Aorta (tissue), 5 donors: ENCODE measurements at places on chromosomes 12 and 14.

DNA sequence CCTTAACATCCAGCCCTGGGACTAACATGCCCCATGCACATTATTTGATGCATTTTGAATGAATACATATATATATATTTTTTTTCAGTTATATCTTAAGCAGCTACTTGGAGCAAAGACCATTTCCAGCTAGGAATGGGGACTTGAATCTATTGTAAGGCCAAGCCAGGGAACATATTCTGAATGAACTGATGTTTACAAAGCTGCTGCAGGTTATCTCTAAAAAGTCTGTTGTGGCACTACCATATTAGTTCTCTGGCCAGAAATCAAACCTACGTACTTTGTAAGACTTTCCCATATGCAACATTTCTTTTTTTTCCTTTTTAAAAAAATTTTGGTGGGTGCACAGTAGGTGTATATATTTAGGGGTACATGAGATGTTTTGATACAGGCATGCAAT, 43.4 kb downstream of the PELI2 start:
- no peaks in the 10 kb centered on the region for H3K4me1 ChIP-seq
- no peak overlapping the region for H3K4me3 ChIP-seq
- H3K27me3 ChIP-seq: no peaks in the 10 kb centered on the region
- no peaks in the 10 kb centered on the region for H3K36me3 ChIP-seq

DNA sequence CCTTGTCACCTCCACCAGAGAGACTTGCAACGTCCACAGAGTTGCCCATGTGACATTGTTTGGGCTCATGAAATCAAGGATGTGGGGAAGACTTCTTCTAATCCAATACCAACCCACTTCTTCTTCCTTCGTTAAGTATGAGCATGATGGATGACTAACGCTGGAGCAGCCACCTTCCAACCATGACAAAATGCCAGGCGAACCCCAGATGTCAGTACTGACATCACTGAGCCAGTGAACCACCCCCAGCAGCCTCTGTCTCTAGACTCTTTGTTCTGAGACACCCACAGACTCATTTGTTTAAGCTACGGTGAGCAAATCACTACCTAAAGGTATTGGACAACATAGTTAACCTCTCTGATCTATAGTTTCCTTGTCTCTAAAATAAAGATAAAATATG, 123.7 kb downstream of the GRIN2B start:
- H3K36me3 ChIP-seq: no peaks in the 10 kb centered on the region
- no peaks in the 10 kb centered on the region for H3K4me1 ChIP-seq
- no peak overlapping the region for H3K4me3 ChIP-seq
- H3K27me3 ChIP-seq: peaks cover 1% of the 10 kb centered on the region

GRCh38 chr12:15708396-15709076, 80.7 kb downstream of the EPS8 start:
- no peaks in the 10 kb centered on the region for H3K27me3 ChIP-seq
- peaks cover 6% of the 10 kb centered on the region for H3K4me1 ChIP-seq
- no peak overlapping the region for H3K4me3 ChIP-seq
- no peak overlapping the region for H3K27ac ChIP-seq
- H3K36me3 ChIP-seq: no peaks in the 10 kb centered on the region

DNA sequence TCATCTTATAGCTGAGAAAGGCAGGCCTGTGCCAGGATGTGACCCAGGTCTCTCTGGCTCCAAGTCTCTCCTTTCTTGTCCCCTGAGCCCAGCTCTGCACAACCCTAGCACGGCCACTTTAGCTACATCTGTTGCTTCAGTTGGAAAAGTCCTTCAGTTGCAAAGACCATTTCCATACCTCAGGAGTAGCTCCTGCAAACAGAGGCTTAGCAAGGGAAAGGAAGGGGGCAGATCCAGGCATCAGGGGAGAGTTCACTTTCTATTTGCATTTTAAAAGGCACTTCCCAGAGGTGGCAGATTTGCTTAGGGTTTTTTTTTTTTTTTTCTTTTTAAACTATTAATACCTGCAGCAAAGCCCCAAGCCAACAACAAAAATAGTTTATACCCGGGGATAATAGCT, 3.0 kb upstream of the PITPNM2 start:
- no peak for DNase-seq
- H3K27ac ChIP-seq: no peak overlapping the region
- H3K4me1 ChIP-seq: no peaks in the 10 kb centered on the region
- H3K4me3 ChIP-seq: no peak overlapping the region

DNA sequence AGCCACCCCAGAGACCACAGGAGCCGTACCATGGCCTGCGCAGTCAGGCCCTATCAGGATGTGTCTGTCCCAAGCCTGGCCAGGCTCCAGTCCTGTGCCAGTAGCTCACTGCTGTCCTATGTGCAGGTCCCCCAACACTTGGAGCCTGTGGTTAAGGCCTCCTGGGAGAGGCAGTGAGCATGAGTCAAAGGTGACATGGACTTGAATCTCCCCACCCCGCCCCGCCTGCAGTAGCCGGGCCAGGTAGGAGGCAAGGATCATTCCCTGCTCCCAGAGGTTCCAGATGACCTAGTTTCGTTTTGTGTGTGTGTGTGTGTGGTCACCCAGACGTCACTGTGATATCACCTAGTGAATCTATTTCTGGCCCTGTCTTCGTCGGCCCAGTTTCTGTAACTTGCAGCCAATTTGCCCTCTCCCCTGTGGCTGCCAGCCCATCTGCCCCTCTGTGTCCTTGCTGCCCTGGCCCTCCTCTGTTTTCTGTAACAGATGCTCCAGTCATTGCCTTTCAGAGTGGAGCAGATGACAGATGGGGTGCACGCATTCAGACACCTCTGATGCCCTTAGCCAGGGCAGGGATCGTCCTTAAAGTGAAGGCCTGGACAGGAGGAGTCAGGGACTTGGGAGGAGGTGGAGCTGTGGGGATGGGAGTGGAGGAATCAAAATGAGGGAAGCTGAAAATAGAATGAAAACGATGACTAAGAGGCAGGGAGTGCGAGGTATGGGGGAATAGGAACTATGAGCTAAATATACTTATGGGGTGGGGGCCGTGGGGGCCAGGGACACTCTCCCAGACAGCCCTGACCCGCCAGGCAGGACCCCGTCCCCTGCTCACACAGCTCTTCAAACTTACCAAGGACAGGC, 37.4 kb downstream of the SLC6A12 start:
- no peak for DNase-seq
- H3K4me1 ChIP-seq: no peaks in the 10 kb centered on the region
- no peaks in the 10 kb centered on the region for H3K27me3 ChIP-seq
- no peaks in the 10 kb centered on the region for H3K36me3 ChIP-seq
- H3K4me3 ChIP-seq: no peak overlapping the region

DNA sequence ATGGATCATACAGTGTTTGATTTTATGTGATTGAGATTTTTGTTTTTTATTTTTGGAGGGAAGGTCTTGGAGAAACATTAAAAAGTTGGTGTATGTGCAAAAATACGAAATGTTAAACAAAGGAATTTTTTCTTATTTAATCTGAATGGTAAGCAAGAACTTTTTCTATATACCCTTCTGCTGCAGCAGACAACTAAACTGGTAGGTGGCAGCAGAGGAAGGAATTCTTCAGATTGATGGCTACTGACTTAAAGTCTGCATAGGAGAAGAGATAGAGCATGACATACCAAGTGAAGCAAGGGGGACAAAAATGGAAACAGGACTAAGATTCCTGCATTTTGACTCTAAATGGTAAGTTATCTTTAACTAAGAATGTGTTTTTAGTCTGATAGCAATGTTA, 42.0 kb upstream of the A2ML1 start:
- H3K27me3 ChIP-seq: no peaks in the 10 kb centered on the region
- no peaks in the 10 kb centered on the region for H3K4me1 ChIP-seq
- no peak overlapping the region for H3K4me3 ChIP-seq

DNA sequence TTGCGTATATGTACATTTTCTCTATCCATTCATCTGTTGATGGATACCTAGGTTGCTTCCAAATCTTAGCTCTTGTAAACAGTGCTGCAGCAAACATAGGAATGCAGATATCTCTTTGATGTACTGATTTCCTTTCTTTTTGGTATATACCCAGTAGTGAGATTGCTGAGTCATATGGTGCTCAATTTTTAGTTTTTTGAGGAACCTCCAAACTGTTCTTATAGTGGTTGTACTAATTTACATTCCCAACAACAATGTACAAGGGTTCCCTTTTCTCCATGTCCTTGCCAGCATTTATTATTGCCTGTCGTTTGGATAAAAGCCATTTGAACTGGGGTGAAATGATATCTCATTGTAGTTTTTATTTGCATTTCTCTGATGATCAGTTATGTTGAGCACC, 44.3 kb downstream of the PELI2 start:
- no peaks in the 10 kb centered on the region for H3K36me3 ChIP-seq
- H3K4me1 ChIP-seq: peaks cover 2% of the 10 kb centered on the region
- H3K27ac ChIP-seq: no peak overlapping the region
- no peak for DNase-seq
- no peak overlapping the region for H3K4me3 ChIP-seq

DNA sequence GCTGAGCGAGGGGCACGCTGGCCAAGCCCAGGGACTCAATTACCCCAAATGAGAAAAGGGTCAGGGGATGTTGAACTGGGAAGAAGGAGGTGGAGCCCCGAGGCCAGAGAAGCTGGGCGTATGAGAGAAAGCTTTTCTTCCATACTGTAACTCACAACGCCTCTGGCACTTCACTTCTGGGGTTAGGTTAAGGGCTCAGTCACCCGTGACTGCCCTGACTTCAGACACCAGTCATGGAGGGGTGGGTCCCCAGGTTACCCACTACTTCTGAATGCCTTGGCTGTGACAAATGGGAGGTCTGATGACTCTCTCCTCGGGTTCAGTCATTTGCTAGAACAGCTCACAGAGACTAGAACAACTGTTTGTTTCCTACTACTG, 5.5 kb upstream of the GPR132 start:
- H3K4me1 ChIP-seq: no peaks in the 10 kb centered on the region
- no peaks in the 10 kb centered on the region for H3K36me3 ChIP-seq
- H3K4me3 ChIP-seq: no peak overlapping the region
- no peak overlapping the region for H3K27ac ChIP-seq
- H3K27me3 ChIP-seq: no peaks in the 10 kb centered on the region
- no peak for DNase-seq

GRCh38 chr12:6833189-6833890, 5.1 kb downstream of the P3H3 start:
- DNase-seq: peak; percentile 41
- H3K27me3 ChIP-seq: no peaks in the 10 kb centered on the region
- H3K4me1 ChIP-seq: no peaks in the 10 kb centered on the region

DNA sequence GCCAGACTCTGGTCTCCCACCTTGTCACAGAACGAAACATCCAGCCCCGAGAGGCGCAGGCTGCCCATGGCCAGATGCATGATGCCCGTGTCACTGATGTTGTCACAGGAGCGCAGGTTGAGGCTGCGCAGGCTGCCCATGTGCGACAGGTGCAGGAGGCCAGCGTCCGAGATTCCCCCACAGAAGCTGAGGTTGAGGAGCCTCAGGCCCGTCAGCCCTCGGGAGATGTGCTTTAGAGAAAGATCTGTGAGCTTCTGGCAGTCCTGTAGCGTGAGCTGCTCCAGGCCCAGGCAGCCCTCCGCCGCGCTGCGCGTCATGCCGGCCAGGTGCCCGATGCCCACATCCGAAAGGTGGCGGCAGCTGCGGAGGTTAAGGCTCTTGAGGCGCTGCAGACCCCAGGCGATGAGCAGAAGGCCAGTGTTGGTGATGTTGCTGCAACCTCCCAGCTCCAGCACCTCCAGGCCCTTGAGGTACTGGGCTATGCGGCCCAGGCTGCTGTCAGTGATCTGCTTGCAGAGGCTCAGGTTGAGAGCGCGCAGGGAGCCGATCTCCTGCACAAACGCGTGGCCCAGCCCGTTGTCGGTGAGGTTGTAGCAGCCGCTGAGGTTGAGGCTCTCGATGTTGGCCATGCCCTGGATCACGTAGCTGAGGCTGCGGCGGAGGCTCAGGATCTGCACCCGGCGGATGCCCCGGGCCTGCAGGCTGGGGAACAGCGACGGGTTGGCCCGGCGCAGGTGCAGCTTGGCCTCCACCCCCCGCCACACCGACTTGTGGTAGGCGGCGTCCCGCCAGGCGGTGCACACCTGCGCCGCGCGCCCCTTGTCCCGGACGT, 991 bp downstream of the FBXL14 start:
- H3K36me3 ChIP-seq: no peaks in the 10 kb centered on the region
- H3K27ac ChIP-seq: peak overlapping the region; percentile 65
- no peaks in the 10 kb centered on the region for H3K27me3 ChIP-seq
- no peaks in the 10 kb centered on the region for H3K4me1 ChIP-seq

DNA sequence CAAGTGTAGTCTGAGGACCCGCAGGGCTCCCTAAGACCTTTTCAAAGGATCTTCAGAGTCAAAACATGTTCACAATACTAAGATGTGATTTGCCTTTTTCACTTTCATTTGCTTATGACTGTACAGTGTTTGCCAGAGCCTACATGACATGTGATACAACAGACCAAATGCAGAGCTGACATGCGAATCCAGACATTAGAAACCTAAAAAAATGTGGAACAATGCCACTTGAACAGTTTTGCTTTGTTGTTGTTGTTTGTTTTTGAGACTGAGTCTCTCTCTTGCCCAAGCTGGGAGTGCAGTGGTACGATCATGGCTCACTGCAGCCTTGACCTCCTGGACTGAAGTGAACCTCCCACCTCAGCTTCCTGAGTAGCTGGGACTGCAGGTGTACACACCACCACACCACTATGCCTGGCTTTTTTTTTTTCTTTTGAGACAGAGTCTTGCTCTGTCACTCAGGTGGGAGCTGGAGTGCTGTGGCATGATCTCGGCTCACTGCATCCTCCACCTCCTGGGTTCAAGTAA, 5.3 kb upstream of the RAB35 start:
- no peaks in the 10 kb centered on the region for H3K27me3 ChIP-seq
- peaks cover 2% of the 10 kb centered on the region for H3K4me1 ChIP-seq
- no peak overlapping the region for H3K4me3 ChIP-seq
- no peaks in the 10 kb centered on the region for H3K36me3 ChIP-seq
- no peak overlapping the region for H3K27ac ChIP-seq

- DNase-seq: no peak
- H3K27ac ChIP-seq: no peak overlapping the region
- no peaks in the 10 kb centered on the region for H3K27me3 ChIP-seq
- H3K4me1 ChIP-seq: no peaks in the 10 kb centered on the region
- no peak overlapping the region for H3K4me3 ChIP-seq
These were observed 40.1 kb upstream of the AMN start for GRCh38 chr14:102882226-102882906.

GRCh38 chr14:69987406-69988121, 108.3 kb downstream of the SMOC1 start:
- H3K4me3 ChIP-seq: no peak overlapping the region
- H3K27ac ChIP-seq: no peak overlapping the region
- H3K36me3 ChIP-seq: no peaks in the 10 kb centered on the region
- DNase-seq: no peak
- H3K4me1 ChIP-seq: no peaks in the 10 kb centered on the region
- H3K27me3 ChIP-seq: no peaks in the 10 kb centered on the region

GRCh38 chr12:40971911-40972310, 216.2 kb upstream of the PDZRN4 start:
- H3K4me1 ChIP-seq: no peaks in the 10 kb centered on the region
- H3K27ac ChIP-seq: no peak overlapping the region
- no peaks in the 10 kb centered on the region for H3K36me3 ChIP-seq
- DNase-seq: no peak
- no peak overlapping the region for H3K4me3 ChIP-seq
- no peaks in the 10 kb centered on the region for H3K27me3 ChIP-seq
